Glomerular endothelial cell (primary cell): ENCODE measurements at places on chromosomes 3 and 15.

- no peak for DNase-seq
Measured at GRCh38 chr3:134769287-134769868, 25.7 kb upstream of the EPHB1 start.

GRCh38 chr3:168865022-168865551 lies 769.4 kb upstream of the GOLIM4 start:
- DNase-seq: no peak

DNA sequence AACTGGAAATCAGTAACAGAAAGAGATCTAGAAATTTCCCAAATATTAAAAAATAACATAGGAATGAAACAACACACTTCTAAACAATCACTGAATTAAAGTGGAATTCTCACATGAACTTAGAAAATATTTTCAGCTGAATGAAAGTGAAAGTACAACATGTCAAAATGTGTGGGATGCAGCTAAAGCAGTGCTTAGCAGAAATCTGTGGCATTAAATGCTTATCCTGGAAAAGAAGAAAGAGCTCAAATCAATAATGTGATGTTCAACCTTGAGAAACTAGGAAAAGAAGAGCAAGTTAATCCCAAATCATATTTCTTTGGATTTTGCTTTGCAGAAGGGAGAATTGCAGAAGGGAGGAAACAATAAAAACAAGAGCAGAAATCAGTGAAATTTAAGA lies 98.2 kb upstream of the NR2E3 start:
- no peak for DNase-seq

- DNase-seq: no peak
Measured at GRCh38 chr3:146128939-146129338, 32.0 kb downstream of the PLOD2 start.

DNA sequence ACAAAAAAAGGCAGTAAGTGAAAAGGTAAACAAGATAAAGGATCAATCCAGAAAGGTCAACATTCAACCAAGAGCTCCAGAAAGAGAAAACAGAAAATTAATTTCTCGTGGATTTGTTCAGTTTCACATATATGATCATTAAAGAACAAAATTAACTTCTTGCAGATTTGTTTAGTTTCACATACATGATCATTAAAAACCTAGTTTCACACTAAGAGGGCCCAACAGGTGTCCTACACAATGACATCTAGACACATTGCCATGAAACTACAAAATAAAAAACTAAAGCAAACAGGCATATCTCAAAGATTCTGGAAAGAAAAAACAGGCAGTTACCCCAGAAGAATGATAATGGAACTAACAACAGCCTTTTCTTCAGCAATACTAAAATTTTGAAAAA lies 22.1 kb downstream of the PHC3 start:
- no peak for DNase-seq

DNA sequence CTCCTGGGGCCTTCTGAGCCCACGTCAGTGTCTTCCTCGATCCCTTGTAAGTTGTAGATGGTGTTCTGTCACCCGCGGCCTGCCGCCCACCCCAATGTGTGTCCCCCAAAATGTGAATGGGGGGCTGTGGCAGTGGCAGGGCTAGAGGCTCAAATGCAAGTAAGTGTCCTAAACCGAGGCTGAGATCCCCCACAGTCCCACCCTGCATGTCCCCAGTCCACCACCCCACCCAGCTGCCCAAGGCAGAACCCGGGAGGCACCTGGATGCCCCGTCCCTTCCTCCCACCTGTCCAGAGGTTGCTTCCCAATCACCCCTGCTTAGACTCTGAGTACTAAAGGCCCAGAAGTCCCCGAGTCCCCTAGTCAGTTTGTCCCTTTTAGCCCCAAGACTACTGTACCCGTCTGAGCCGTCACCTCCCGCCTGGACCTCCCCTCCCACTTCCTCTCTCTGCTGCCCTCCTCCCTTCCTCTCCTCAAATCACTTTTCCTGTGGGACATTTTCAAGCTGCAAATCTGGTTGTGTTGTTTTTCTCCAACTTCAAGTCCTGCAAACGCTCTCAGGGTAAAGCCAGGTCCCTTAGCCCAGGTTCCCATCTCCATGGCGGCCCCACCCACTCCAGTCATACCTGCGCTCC lies 11.8 kb upstream of the PLXND1 start:
- DNase-seq: no peak

DNA sequence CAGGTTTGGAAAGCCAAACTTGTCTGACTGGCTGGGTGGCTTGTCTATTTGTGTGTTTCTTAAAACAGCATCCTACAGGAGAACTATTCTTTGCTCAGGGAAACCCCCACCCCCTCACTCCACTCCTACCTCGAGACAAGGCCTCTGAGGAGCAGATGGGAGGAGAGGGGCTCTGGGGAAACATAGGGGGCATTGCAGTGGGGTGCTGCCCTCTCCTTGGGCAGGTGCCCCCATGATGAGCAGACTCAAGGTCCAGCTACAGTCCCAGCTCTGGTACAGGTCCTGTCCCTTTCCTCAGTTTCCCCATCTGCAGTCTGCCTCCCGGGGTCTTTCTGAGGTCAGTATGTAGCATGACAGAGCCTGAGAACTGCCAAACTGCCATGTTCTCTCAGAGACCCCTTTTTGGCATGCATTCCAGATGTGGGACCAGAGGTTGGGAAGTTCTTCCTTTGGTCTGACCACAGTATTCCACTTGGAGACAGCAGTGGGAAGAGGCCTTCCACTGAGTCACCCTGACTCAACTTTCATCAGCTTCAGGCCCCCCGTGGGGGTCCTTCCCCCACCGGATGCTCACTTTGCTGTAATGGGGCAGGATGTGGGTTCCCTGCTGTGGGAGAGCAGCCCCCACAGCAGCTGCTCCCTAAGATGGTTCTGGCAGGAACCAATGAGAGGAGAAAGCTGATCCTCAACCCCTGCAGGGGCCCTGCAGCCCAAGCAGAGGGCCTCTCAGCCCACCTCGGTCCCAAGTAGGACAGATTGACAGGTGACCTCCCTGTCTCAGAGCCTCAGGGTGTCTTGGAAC lies 32.3 kb upstream of the CYP11A1 start:
- no peak for DNase-seq

DNA sequence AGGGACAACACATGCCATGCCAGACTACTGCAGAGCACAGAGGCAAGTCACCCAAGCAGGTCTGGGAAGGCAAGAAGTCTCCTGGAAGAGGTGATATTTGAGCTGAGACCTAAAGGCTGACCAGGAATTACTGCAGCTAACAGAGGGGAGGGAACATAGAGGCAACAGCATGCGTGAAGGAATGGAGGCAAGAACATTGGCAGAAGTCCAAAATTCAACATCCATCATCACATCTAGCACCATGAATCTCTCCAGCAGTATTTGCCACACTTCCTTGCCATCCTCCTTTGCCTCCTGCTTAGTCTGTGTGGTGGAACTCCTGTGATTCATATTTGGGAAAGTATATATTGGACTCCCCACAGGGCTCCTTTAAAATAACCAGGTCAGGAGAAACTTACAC lies 870 bp upstream of the TSEN2 start:
- no peak for DNase-seq

DNA sequence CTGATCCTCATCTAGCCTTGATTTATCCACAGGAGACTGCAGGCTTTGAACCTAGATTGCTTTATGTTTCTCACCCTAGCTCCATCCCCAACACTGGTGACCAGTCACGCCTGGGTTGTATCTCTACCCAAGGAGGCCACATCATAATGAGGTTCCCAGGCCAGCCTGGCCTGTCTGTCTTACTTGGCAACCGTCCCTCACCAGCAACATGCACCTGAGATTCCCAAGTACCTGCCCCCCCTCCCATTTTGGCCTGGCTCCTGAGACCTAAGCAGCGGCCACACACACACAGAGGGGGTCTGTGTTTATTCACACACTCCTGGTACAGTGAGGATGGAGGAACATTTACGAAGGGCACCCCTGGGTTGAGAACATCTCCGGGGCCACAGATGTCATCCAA lies 2.4 kb downstream of the CAMK2N2 start:
- no peak for DNase-seq

- DNase-seq: peak; percentile 23
Measured at GRCh38 chr3:40043444-40043755, 234.0 kb downstream of the MYRIP start.

DNA sequence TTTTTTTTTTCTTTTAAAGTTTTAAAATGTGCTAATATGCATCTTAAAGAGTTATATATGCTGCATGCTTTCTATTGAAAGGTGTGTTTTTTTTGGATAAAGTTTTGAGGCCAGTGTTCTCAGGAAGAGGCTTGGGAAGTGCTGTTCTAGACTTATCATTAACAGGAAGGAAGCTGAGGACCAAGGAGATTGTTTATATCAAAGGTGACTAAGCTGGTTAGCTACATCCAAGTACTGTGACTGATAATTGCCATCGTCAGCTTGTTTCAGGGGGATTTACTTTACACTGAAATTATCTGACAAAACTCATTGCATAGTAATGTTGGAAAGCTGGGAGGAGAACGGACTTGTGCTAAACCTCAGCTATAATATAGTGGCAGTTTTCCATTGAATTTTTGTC lies 36.3 kb upstream of the UTS2B start:
- DNase-seq: no peak

- no peak for DNase-seq
Measured at GRCh38 chr15:71201477-71201876, 86.2 kb downstream of the THSD4 start.

DNA sequence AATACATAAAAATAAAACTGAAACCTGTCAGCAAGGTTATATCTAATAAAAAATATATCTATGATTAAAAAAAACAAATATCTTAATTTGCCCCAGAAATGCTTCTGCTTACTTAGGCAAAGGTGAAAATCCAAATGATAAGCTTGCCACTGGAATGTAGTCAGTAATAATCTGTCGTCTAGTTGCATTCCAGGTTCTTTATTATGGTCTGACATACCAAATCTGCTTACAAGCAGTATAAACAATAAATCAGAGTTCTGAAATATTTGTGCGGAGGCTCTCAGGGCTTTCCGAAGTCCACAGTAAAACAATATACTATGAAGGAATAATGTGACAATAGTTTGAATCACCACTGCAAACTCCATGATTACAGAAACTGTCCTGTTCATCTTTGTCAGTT lies 1133.5 kb downstream of the ROBO1 start:
- DNase-seq: no peak

DNA sequence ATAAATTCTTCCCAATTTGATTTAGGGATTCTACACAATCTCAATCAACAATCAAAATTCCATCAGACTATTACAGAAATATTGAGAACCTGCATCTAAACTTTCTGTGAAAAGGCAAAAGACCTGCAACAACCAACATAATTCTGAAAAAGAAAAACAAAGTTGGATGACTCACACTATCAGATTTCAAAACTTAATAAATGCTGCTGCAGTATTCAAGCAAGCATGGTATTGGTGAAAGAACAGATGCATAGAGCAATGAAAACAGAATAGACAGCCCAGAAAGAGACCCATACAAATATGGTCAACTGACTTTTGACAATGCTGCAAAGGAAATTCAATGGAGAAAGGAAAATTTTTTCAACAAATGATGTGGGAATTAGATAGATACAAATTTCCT lies 477.1 kb upstream of the NR2F2 start:
- DNase-seq: no peak

- DNase-seq: no peak
Measured at GRCh38 chr15:25268166-25268565, 170.7 kb downstream of the UBE3A start.

GRCh38 chr15:91490211-91490610 lies 363.3 kb upstream of the SLCO3A1 start:
- DNase-seq: no peak

GRCh38 chr3:148790851-148791735 lies 36.5 kb upstream of the CPB1 start:
- no peak for DNase-seq

DNA sequence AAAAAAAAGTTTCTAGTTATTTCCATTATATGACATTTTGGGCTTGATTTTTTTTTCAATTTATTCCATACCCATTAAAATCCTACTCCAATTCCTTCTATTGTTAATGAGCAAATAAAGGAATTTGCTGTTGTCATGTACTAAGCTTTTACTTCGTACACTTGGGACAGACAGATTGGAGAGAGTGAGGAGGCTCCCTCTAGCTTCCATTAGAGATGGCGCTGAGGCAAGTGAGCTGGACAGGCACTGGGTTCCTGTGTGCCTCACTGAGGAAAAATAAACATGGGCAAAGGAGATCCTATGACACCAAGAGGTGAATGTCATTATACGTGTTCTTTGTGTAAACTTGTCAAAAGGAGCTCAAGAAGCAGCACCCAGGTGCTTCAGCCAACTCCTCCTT lies 441.1 kb upstream of the MDFIC2 start:
- DNase-seq: no peak

GRCh38 chr15:89400116-89400781 lies 65.6 kb upstream of the POLG start:
- DNase-seq: no peak

DNA sequence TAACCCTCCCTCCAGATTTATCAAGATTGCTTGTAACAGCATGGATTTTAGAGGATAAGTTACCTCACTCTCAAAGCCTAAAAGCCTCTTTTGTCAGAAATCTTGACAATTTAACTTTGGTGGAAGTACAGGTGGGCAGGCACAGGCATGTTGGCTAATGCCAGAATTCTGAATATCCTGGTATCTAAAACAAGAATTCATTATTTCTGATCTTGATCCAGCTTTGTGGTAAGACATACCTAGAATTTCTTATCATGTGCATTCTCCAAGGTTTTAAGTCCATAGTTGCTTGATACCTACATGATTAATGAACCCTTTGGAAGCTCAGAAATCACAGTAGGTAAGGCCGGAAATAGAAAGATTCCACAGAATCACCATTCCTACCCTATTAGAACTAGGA lies 109.9 kb upstream of the TTC14 start:
- DNase-seq: no peak

DNA sequence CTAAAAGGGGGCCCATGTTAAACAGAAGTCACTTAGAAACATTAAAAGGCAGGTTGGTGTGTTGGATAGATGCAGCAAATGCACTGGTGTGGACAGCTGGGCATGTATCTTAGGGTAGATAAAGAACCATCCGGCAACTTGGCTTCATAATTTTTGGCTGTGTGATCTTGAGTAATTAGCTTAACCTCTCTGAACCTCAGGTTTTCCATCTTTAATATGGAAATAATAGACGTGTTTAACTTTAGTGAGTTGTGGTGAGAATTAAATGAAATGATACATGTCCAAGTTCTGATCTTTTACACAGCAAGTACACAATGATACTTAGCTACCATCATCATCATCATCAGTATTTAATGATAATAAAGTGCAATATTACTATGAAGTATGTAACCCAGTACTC lies 330.4 kb downstream of the FOXP1 start:
- DNase-seq: no peak

- DNase-seq: no peak
Measured at GRCh38 chr15:55530861-55531313, 22.9 kb upstream of the DNAAF4 start.

DNA sequence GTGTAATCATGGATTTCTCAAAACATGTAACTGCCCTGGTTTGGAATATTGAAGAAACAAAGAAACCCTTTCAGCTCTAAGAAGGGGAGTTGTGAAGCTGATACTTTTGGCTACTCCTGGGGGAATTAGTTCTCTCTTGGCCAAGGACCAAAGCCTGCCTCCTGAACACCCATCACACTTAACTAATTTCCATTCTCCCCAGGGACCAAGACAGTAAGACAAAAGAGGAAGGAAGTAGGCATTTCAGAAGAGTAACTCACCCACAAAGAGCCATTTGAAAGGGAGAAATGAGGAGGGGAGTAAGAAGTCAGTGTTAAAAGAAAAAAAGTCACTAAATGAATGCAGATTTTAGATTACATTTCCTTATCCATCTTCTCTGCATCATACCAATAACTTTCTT lies 328.0 kb upstream of the SOX2 start:
- no peak for DNase-seq

- DNase-seq: no peak
Measured at GRCh38 chr3:129654131-129654530, 47.7 kb upstream of the PLXND1 start.

GRCh38 chr3:123099331-123100192 lies 32.7 kb downstream of the PDIA5 start:
- DNase-seq: no peak
